ENCODE measurements at places on chromosomes 2 and 18.

GRCh38 chr18:63203497-63203896 lies 116.1 kb downstream of the BCL2 start:
- DNase-seq, result no peak

DNA sequence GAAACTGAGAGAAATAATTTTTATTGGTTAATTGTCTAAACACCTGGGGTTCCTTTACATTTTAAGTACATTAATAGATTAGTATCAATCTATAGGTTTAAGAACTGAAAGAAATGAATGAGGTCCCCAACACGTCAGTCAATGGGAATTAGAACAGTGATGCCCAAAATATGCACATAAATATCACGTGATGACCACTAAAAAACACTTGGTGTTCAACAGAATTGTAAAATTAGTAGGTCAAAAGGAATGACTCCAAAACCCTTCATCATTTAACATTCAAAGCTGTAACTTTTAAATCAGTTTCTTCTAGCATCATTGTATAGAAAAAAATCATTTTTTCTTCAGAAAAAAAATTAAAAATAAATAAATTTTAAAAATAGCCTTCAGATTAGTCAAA lies 140.9 kb downstream of the SLC8A1 start:
- DNase-seq, result no peak

GRCh38 chr2:232204457-232204931 lies 174.1 kb upstream of the ALPP start:
- no peak for DNase-seq

DNA sequence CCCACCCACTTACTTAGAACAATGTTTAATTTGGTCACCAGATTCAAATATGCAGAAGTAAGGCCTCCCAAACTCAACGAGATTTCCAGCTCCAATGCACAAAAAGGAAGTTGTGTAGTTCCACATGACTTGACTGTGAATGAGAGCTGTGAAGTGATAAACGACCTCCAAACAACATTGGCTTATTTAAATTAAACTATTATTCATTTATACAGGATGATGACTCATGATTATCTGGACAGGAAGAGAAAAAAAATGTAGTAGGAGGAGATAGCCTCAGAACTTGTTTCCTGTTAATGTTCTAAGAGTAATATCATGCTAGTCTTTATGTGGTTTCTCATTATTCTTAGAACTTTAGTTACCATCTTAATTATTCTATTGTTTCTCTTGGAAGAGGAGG lies 237.3 kb downstream of the C1D start:
- no peak for DNase-seq

DNA sequence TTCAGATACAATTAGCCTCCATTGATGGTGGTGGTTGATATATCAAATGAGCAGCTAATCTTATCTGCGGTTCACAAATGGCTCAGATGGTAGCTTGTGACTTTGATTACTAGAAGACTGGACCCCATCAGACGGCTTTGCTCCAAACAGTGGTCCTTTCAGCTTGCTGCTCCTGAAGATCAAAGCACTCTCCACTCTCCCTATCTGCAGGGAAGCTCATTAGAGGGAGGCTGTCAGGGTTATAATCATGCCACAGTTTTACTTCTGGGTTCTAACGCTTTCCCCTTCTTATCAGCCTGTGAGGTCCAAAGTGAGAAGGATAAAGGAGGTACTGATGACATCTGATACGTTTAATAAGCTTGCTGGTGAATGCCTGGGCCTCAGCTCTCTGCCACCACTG lies 247.1 kb upstream of the NT5C1B start:
- no peak for DNase-seq

DNA sequence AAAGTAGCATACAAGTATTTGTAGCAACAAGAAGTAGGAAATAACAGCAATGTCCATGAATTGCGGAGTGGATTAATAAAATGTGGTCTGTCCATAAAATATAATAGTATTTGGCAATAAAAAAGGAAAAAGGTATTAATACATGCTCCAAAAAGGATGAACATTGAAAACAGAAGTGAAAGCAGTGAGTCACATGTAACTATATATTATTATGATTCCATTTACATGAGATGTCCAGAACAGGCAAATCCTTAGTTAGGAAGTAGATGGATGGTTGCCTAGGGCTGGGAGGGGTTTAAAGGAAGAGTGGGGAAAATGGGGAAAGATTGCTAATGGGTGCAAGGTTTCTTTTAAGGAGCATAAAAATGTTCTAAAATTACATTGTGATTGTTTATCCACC lies 44.5 kb downstream of the CCDC74A start:
- no peak for DNase-seq

- no peak for DNase-seq
Measured at GRCh38 chr2:196900843-196901242, 25.7 kb downstream of the PGAP1 start.

GRCh38 chr18:75691483-75691882 lies 264.0 kb upstream of the SMIM21 start:
- no peak for DNase-seq

DNA sequence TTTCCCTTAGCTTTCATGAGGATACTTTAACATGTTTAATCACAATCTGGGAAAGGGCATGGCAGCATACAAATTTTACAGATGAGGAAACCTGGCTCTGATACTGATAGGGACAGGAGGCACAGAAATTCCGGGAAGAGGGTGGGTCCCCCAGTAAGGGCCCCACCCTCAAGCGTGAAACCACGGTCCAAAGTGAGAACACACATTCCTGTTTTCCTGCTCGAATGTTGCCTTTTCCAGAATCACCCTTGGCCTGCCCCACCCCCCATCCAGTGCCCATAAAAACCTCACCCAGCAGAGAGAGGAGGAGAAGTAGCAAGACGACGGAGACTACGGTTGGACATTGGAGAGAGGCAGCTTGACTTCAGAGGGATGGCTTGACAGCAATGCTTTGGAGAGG lies 98.2 kb downstream of the HIBCH start:
- no peak for DNase-seq

DNA sequence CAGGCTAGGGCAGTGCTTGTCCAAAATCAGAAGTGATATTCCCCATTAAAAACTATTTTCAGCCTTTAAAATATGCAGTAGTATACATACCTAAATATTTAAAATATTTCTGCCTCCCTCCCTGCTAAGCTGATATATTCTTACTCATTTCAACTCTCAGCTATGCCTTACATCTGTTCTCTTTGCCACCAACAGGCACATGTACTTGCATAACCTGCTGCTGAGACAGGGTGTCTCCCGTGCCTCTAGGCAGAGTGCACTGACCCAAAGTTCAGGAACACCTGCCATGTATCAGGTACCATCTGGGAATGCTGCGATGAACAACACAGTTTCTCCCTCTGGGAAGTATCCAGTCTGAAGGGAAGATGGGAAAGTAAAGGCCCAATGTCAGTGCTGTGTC lies 91.7 kb downstream of the STK39 start:
- DNase-seq, result no peak

DNA sequence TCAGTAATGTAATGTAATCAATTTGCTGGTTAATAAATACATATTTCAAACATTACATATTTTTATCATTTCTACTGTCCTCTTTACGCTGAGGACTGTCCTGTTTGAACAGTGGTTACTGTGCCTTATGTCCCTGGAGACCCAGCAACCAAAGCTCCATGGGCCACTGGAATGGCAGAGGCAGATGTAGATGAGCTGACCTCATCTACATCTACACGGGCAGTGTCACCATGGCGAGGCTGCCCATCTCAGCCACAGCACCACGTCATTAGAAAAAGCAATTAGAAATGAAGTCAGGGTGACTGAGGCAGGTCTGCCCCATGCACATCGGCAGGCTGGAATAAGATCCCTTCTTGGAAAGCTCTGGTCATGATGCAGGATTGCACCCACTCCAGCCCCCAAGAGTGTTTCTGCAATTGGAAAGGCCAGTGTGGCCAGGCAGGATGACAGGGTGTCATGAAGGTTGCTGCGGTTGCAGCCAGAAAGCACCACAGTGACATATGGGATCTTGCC lies 237.5 kb downstream of the NDUFA10 start:
- DNase-seq, result no peak

- no peak for DNase-seq
Measured at GRCh38 chr18:46166261-46166970, 62.2 kb downstream of the HAUS1 start.

GRCh38 chr2:207150284-207150683 lies 15.5 kb downstream of the KLF7 start:
- no peak for DNase-seq

GRCh38 chr2:67650291-67651133 lies 253.4 kb downstream of the ETAA1 start:
- DNase-seq, result no peak

DNA sequence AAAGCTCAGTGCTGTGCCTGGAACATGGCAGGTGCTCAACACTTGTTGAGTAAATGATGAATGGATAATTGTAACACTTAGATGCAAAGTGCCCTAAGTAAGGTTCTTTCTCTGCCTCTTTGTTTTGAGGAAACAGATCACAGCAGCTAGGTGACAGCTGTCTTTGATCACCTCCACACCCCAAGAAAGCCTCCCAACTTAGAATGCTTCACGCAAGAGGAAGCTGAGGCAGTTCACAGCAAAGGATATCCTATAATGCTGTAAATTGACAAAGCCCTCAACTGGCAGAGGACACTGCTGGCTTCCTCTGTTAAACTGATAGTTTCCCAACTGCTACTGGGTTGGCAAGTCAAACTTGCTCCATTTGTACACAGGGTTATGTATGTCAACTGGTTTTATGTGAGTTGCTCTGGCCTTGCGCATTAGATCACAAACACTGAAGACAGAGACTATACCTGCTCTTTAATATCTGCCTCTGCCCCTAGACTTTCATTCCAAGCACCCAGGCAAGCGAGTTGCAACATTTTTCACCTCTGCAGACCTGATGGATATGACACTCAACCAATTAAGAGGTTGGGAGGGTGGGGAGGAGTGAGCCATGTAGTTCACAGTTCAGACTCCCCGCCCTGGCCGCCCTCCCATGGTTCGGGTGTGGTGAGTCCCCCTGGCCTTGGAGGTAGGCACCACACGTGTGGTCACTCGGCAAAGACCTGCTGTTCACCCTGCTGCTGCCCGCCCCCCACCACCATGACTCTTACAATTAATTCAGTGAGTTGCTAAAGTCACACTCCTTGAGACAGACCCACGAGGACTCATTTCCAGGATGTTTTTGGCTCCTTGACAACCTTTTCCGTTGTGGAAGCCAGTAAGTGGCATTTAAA lies 4.8 kb upstream of the MALL start:
- DNase-seq, result no peak

DNA sequence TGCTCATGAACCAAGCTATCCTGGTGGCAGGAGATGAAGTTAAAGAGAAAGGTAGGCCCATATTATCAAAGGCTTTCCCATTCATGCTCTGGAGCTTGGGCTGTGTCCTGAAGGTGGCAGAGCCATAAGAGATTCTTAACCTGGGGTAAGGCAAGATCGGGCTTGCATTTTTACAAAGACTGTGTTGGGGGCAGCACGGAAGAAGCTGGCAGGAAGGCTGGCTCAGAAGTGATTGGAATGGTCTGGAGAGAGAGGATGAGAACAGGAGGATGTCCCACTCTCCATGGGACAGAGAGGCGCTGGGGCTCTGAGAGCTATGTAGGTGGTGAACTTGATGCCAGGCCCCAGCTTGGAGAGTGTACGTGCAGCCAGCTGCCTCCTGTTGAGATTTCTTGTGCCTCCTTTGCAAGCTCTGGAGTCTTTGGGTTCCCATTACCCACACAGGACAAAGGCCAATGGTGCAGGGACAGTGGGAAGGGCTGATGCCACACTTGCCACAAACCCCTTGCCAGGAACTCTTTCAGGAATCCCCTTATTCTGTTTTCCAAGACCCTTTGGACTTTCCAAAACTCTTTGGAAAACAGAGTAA lies 40.6 kb upstream of the FZD5 start:
- no peak for DNase-seq

GRCh38 chr2:44075541-44075940 lies 79.8 kb upstream of the LRPPRC start:
- peak; percentile 21 for DNase-seq

DNA sequence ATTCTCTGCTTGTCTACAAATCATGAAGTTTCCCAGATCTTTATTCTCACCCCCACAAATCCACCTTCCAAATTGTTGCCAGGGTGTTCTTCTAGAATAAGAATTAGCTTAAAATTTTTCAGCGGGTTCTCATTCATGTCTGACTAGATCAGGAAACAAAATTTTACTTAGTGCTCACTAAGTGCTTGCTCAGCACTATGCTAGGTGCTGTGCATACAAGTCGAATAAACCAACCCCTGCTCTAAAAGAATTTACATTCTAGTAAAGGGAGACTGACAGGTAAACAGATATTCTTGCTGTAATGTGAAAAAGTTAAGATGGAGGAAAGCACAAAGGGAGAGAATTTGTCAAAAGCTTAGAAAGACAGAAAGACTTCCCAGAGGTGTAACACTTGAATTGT lies 2.4 kb upstream of the FSIP2 start:
- no peak for DNase-seq

- DNase-seq, result no peak
Measured at GRCh38 chr2:26325851-26326250, 20.1 kb upstream of the SELENOI start.

DNA sequence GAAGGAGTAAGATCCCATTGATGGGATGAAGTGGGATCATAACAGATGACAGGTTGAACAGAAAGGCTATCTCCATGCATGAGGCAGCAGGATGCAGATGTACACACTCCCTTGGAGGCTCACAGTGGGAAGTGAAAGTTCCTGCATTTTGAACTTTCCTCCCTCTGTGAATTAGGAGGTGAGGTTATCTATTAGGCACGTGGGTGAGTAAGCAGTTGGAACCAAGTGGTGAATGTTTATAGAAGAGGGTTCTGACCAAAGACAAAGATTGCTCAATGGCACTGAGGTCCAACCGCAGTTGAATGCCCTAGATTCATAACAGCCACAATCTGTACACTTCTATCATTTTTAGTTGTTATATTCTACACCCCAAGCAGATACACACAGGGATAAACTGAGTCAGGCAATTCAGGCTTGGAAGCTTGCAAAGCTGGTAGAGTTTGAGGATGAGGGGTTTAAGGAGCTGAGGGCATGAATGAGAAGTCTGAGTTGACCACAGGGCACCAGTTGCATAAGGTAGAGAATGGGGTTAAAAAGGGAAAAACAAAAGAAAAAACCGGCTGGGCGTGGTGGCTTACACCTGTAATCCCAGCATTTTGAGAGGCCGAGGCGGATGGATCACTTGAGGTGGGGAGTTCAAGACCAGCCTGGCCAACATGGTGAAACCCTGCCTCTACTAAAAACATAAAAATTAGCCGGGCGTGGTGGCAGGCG lies 7.1 kb upstream of the KCMF1 start:
- no peak for DNase-seq

- DNase-seq, result no peak
Measured at GRCh38 chr2:219918254-219918653, 290.8 kb downstream of the SLC4A3 start.

DNA sequence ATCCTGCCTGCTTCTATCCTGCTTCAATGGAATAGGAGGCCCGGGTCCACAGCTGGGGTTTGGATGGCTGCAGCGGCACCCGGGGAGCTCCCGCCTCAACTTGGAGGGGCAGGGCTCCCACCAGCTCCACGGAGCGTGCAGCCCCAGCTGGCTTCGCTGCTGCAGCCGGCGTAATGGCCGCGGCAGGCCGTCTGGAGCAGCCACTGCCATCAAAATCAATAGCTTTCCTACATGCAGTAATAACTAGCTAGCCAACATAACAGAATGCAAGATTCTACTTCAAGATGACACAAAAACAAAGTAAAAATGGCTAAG lies 154.2 kb upstream of the RMP24 start:
- no peak for DNase-seq
